ENCODE measurements at places on chromosomes 4 and X.

GRCh38 chrX:30220661-30221060 lies 5.3 kb downstream of the MAGEB2 start:
- no peak for DNase-seq

DNA sequence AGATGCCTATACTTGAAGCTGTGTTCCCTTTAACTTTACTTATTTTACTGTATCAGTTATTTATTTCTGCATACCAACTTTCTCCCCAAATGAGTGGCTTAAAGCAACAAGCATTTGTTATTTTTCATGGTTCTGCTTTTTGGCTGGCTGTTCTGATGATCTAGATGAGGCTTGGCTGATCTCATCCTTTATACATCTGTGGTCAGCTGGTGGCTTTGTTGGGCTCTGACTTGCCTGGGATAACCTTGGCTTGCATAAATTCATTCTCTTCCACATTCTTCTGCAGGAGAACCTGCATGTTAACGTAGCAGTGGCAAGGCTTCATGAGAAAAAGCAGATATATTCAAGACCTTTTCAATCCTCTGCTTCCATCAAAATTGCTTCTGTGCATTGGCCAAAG lies 1317.6 kb downstream of the ADGRL3 start:
- DNase-seq = no peak

DNA sequence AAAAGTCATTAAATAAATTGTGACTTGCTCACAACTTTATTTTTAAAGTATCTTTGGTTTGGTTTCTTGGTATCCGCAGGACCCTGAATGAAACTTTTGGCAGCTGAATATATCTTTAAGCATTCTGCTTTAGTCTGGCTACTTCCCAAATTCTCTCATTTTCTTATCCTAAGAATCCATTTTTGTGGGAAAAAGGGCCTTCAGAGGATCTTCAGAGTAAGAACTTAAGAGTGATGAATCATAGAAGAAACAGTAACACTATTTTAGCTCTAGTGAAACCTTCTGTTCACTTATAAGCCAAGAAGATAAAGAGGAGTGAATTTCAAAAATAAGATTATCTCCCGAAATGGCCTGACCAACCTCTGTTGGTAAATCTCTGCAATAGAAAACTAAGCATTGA lies 540.6 kb upstream of the MAGEB18 start:
- DNase-seq = no peak

DNA sequence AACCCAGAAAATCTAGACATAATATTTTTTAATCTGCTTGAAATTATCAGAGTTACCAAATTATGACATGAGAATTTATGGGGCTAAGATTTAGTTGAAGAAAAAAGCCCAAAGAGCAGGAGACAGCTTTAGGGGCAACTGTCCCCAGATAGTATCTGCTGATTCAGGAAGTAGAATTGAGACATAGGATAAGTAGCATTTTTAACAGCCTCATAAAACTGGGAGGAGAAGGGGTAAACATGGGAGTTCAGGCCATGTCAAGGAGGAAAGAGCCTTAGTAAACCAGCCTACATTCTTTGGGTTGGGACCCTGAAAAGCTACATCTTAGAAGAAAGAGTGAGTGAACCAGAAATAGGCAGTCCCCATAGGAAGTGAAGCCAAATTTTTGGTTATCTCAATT lies 9.7 kb upstream of the RAB28 start:
- DNase-seq = no peak

DNA sequence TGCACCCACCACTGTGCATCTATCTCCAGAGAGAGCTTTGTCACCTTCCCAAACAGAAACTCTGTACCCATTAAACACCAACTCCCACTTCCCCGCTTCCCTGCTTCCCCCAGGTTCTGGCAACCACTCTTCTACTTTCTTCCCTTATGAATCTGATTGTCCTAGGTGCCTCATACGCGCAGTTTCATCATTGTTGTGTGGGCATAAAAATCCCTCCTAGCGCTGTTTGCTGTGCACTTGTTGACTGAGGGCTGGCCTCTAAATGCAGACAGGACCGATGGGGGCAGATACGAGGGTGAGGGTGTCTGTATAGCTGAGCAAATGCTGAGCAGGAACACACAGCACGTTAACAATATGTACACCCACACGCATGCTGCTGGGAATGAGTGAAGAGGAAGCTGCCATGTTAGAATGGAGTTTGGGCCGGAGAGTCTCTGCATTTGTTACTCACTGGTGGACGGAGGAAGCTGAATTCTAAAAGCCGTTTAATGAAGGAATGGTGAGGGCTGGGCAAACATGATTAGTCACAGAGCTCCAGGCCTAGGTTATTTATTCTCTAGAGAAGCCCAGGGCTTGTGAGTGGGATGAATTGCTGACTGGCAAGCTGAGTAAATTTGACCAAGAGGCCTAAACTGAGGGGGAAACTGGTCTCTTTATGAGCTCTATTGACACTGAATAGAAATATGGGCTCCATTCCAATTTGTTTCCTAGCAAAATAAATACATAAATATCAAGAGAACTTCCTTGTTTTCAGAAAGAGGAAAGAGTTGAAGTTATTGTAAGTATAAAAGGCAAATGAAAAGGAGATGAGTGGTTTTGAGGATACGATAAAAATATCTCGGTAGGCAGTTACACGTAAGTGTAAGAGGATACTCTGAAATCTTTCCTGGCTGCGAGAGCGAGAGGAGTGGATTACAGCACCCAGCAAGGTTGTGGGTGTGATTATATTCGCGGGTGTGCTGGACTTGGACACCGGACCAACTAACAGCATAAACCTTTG lies 95.9 kb upstream of the RPS6KA3 start:
- no peak for DNase-seq

GRCh38 chr4:186161138-186161537 lies 30.2 kb upstream of the CYP4V2 start:
- no peak for DNase-seq

DNA sequence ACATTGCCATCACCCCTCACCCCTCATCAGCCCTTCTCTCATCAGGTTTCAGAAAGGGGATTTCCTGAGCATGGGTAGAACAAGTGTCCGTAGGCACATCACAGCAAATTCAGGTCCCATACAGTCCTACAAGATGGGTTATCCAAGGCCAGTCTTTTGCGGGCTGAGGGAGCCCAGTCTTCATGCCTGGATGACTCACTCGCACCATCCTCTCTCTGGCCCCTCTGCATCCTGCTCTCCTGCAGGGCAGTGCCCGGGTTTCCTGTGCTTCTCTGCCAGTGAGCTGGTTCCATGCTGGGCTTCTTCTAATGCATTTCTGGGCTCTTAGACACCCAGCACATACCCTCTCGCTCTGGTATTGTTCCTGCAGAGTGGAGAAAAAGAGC lies 7.3 kb upstream of the INTS6L start:
- no peak for DNase-seq

DNA sequence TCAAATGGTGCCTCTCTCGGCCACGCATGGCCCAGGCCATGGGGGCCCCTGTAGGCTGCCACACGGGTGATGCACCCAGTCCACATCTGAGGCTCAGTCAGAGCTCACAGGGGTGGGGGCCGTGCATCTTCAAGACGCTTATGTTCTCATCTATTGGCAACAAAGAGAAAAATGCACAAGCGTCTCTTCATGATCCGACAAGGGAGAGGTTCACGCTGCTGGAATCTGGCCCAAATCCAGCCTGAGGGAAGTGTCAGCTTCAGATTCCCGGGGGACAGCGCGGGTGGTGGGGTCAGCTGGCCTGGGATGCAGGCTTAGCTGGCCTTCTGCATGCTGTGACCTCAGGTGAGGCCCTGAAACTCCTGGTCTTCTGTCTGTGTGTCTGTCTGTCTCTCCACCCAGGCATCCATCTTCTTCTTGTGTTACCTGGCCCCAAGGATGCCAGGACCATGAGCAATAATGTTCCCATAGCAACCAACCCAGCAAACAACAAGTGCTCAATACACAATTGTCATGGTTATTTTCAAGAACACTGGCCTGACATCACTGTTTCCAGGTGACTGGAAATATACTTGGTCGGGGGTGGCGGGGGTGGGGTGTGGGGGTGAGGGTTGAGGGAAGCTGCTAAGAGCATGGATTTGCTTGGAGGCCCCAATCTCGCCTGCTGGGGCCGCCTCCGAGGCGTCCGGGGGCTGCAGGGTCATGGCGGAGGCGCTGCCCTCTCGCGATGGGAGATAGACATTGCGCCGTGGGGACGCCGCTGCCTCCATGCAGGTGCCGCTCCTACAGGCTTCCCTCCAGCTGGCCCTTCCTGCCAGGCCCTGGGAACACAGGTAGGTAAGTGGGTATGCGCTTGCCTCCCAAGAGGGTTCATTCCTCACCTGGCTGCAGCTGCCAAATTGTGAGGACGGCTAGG lies 48.3 kb downstream of the ABLIM2 start:
- no peak for DNase-seq

All from hematopoietic multipotent progenitor cell treated with erythropoietin and hydrocortisone succinate and interleukin-3 and kit ligand, for 17 days (in vitro differentiated cells).